LoVo (cell line): ENCODE measurements at places on chromosomes 3 and 15.

- DNase-seq = no peak
Observed at GRCh38 chr3:16429086-16429485, 84.4 kb downstream of the RFTN1 start.

- no peak for DNase-seq
Observed at GRCh38 chr15:68195336-68196112, 9.6 kb downstream of the CALML4 start.

DNA sequence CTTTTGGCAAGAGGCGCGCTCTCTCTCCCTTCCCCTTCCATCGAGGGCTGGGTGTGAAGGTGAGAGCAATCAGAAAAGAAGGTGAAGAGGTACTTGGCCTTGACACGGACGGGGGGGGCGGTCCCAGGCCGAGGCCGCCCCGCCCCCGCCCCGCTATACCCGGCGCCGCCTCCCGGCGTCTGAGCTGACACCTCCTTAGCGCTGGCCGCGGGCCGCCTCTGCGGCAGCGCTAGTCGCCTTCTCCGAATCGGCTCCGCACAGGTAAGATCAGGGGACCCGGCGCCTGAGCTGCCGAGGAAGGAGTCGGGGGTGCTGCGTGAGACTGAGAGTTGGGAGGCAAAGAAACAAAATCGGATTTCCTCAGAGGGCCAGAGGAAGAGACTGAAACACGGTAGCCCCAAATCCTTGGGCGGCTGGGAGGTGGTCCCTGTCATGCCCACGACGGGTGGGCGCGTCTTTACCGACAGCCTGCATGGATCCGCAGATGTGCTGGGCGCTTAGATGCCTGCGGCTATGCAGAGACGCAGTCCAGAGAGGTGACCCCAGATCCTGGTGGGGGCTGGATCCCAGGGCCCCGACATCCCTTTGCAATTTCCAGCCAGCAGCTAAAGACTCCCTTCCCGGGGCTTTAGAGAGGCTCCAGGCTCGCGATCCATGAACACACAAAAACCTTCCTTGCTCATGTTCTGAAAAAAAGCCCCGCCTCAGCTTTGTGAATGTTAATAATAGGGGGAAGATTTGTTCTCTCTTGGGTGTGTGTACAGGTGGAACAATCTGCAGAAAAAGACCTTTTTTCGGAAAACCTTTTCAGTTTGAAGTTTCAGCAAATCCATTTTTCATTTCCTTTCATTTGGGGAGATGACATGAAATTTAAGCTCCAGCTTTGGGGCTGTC is at the start of gene ENTPD3:
ENTPD3 (plus strand) TSS at position 184 of the 894 bp plus-strand sequence. CDS start 874 bp downstream, outside the sequence.
- peak; percentile 3 for DNase-seq

DNA sequence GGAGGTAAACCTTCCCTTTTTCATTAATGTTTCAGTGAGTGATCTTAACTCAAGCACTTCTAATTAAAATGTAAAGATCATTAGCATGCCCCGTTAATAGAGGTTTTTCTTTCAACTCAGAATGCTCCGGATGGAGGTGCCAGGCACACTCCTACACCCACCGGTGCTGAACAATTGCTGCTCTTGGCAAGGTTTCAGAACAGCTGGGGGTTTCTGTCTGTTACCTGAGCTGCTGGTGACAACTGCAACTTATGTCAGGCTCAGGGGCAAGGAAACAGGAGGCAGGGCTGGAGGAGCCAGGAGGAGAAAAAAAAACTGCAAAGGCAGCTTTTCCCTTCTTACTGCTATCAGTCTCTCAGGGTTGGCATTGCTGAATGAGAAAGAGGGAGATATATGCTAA is 250.1 kb downstream of the DIPK2A start:
- no peak for DNase-seq

DNA sequence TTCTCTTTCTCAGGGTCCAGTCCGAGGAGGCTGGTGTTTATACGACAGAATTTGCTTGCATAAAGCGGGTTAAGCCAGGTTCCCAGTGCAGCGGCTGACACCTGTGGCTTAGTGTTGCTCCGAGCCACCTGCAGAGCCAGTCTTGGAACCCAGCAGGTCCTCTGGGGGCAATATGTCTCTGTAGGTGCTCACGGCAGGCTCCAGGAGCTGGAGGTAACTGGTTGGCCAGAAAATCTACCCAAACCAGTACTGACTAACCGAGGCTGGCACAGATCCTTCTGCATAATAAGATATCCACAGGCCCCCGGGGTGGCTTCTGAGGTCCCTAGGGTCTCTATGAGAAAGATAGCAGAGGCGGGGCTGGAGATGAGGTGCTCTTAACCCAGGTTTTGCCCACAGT is 3.2 kb downstream of the MGLL start:
- DNase-seq = no peak

DNA sequence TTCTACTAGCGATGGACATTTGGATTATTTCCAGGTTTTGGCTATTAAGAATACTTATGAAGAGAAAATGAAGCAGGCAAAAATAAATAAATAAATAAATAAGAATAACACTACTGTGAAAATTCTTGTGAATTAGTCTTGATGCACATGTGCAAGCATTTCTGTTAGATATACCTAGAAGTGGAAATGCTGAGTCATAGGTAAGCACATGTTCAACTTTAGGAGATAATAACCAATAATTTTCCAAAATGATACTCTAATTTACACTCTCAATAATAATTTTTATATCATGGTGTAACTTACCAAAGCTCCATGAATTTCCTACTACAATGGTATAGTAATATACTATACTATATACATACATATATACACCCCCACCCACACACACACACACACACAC is 23.4 kb downstream of the EMC4 start:
- DNase-seq = no peak

- no peak for DNase-seq
Observed at GRCh38 chr3:85710490-85710889, 751.7 kb downstream of the CADM2 start.

DNA sequence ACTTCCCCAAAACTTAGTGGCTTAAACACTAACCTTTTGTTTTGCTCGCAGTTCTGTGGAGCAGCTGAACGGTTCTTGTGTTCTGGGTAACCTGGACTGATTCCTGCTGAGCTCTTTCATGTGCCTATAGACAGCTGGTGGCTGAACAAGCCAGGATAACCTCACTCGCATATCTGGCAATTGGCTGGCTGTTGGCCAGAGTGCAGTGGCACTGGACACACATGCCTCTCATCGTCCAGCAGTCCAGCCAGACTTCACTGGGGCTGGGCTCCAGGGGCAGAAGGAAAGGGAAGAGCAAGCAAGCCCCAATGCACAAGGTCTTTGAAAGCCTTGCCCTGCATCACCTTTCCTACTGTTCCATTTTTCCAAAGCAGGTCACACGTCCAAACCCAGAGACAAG is 53.6 kb upstream of the GATA2 start:
- no peak for DNase-seq

- DNase-seq = peak; percentile 59
Observed at GRCh38 chr3:77081240-77081661, 41.4 kb downstream of the ROBO2 start.

DNA sequence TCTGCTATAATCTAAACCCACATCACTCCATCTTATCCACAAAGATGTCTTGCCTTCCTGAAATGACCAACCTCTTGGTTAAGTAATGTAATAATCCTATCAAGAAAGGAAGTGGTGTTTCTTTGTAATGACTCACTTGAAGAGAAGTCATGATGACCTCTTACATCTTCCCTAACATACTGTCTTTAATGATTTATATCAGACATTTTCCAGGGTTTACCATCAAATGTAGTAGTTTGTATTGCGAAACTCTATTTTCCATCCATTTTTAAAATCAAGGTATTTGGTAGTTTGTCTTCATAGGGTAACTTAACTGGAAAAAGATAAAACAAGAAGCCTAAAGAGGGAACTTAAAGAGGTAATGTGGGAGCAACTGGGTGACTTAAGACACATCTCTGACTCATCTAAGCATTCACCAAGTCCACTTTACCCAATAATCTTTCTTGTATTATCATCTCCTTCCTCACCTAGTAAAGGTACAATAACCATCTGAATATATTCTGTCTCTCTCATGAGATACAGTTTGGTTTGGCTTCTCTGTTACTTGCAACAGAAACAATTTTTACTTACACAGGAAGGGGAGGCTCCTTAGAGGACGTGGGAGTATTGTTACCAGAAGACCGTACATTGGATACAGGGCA is 5.7 kb upstream of the MAPK6 start:
- no peak for DNase-seq

DNA sequence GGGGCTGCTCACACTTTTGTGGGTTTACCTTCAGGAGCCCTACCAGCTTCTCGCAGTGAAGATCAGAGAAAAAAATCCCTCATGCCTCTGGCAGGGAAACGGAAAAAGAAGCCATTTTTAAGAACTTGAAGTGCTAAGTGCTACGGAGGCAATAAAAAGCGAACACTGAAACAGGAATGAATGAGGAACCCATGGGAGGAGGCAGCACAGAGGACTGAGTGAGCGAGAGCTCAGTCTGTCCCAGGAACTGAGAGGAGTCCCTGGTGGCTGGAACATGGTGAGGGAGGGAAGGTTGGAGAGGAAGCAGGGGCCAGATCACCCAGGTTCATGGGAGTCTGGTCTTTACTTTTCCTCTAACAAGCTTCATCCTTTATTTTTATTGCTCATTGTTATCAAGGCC is 228.1 kb upstream of the PROK2 start:
- DNase-seq = no peak

DNA sequence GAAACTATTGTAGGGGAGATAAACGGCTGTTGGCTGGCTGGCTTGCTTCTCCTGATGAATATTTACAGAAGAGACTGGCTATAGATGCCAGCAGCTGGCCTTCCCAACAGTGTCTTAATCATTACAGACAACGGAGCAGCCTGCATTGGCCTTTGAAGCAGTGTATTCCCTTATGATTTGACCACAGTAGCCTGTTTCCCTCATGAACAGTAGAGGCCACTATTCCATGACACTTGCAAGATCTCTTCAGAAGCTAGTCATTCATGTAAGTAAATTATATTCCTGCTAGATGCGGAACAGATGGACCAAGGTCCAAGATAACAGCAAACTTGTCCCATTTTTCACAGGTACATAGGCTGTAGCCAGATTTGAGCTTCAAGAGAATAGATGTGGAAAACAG is 47.3 kb downstream of the TMCO5A start:
- DNase-seq = peak; percentile 28

- DNase-seq = no peak
Observed at GRCh38 chr3:115099986-115100571, 47.0 kb downstream of the ZBTB20 start.

DNA sequence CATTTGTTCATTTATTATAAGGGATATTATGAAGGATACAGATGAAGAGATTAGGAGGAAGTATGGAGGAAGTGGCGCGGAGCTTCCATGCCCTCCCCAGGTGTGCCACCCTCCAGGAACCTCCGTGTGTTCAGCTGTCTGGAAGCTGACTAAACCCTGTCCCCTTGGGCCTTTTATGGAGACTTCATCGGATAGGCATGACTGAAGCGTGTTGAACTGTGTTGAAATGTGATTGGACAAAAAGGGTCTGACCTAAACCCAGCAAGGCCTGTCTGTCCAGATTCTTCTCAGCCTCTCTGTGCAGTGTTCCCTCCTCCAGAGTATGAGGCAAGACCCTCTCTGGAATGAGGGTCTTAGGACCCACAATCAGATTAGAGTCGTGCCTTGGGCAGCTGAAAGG is 31.7 kb downstream of the HACD3 start:
- DNase-seq = no peak

DNA sequence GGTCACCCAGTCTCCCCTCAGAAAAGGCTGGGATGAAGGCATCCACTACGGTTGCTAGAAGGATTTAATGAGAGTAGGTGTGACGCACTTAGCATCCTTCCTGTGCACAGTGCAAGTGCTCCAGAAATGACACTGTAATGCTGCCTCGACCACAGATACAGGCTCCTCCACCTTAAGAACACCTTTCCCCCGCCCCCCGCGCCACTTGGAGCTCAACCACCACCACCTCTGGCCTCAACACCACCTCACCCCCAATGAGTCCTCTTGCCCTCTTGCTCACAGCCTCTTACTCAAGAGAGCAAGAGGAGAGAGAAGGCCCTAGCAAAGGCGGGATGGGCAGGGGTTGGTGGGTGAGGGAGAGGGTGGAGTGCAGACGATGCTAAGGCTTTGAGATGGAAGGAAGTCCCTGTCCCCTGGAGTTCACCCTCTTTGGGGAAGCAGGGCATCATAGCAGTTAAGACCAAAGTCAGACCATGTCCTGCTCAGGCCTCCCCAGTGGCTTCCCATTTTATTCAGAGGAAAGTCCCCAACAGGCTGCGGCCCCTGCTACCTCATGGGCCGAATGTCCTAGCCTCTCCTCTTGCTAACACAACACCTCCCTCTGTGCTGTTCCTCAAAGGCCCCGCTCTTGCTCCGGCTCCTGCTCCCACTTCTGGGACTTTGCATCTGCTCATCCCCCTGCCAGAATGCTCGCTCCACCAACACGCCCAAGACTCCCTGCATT is 8.3 kb downstream of the STARD5 start:
- DNase-seq = no peak

DNA sequence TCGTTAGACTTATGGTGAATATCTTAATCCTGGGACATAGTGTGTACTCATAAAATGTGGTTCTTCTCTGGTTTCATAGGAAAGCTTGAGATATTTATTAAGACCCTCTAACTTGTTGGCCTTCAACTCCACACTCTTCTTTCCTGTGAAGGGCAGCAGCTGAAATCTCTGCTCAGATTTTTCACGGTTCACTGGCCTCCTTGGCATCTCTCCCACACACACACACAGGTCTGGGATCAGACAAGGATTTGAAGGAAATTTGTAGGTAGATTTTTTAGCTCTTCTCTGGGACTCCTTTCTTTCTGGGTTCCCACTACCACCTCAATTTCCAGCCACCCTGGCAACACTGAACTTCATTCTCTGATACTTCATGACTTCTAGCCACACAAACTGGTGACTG is 70.2 kb downstream of the MYRIP start:
- no peak for DNase-seq

- DNase-seq = no peak
Observed at GRCh38 chr3:46668591-46668990, 24.9 kb downstream of the ALS2CL start.

- no peak for DNase-seq
Observed at GRCh38 chr3:107328069-107328468, 49.2 kb upstream of the CCDC54 start.

GRCh38 chr3:55486857-55487380 is at the start of gene WNT5A:
TSS of gene WNT5A (minus strand) at chr3:55487306. CDS start at chr3:55486985, 321 bp downstream.
- no peak for DNase-seq

GRCh38 chr3:10337323-10338163 is 16.6 kb upstream of the SEC13 start:
- DNase-seq = no peak

DNA sequence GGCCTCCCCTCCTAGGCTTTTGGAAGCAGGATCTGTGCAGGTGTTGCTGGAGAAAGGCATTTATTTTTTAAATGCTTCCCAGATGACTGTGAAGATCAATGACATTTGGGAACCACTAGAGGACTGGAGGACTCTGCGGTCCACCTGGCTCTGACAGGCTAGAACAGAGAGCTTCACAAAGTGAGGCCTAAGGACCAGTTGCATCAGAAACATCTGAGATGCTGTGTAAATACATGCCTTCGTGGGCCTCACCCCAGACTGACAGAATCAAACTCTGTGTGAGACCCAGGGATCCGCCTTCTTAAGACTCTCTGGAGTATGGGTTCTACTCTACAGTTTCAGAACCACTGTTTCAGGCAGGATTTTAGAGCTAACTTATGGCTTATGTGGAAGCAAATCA is 105.0 kb upstream of the ICE2 start:
- DNase-seq = no peak

GRCh38 chr3:58333206-58334012 is 717 bp downstream of the PXK start:
- peak; percentile 9 for DNase-seq

GRCh38 chr15:48370460-48370859 is 39.2 kb downstream of the DUT start:
- DNase-seq = no peak
